Fibroblast of mammary gland (primary cell): ENCODE measurements at places on chromosomes 11 and 22.

DNA sequence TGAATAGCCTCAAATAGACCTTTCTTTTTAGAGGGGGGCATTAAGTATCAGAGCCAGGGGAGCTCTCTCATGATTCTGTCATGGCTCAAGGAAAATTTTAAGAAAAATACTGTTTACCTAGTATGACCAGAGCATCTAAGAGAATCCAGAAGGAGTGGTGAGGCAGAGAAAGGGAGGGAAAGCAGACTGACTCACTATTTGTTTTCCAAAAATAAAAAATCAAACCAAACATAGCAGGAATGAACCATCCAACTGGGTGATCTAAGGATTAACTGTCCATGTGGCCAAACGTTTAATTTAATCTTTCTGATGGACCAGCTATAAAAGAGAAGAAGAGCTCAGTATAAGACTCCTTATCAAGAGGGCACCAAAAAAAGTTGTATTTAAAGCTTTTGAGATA lies 70.8 kb downstream of the GAB2 start:
- peak; percentile 24 for DNase-seq

DNA sequence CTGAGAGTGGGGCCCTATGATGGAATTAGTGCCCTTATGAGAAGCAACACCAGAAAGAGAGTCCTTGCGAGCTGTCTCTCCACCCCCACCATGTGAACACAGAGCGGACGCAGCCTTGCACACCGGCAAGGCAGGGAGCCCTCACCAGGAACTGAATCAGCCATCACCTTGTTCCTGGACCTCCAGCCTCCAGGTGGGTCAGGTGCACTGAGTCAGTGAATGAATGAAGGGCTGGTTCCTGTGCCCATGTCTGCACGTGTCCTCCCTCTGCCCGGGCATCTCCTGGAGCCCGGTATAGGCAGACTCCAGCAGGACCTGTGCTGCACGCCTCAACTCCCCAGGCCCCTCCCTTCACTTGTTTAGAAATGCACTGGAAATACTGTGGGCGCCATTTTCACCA lies 54.9 kb downstream of the LINC01488 start:
- DNase-seq, result no peak

GRCh38 chr11:18332891-18333290 lies 10.5 kb downstream of the GTF2H1 start:
- DNase-seq, result no peak

DNA sequence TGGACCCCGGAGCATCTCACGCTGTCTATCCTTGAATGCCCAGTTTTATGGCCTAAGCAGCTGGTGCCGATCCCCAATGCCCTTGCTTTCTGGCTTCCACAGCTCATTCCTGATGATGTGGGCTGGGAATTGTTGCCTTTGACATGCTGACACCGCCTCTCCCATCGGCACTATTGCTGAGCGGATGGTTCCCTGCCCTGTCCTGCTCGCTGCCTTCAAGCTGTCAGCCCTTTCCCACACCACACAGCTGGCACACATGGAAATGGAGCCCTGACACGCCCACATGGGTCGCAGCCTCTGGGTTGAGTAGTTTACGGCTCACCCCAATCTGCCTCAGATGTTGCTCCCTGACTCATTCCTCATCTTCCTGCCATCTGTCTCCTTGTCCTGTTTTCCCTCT lies 110.2 kb upstream of the SESN3 start:
- peak; percentile 73 for DNase-seq
